ENCODE measurements at places on chromosomes 11 and 22.

DNA sequence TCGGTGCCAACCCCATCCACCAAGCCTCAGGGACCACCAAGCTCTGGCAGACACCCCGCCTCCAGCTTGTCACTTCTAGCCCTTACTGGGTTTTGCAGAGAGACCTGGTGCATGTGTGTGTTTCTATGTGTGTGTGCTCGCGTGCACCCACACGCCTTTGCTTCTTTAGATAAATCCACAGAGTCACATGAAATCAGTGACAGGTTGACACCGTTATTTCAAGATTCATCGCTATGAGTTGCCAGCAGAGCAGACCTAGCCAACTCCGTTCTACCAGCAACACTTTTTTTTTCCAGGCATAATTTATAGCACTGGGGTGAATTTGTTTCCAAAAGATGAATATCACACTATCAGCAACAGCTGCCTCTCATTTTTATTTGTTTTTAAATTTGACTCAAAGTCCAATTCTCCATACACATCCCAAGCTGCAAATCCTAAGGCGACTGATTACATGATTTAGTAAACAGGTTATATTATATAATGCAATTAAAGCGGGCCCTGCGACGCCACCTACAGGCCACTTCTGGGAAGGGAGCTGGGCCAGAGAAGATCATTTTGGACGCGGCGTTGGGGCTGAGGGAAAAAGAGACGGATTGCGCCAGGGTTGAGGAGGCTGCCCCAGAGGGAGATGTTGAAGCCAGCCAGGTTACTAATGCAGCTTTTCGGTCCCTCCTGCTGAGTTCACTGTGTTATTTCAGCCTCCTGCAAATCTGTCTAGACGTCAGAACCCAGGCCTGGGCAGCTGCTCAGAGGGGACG lies 150.5 kb downstream of the FEZ1 start:
- no peak for DNase-seq

DNA sequence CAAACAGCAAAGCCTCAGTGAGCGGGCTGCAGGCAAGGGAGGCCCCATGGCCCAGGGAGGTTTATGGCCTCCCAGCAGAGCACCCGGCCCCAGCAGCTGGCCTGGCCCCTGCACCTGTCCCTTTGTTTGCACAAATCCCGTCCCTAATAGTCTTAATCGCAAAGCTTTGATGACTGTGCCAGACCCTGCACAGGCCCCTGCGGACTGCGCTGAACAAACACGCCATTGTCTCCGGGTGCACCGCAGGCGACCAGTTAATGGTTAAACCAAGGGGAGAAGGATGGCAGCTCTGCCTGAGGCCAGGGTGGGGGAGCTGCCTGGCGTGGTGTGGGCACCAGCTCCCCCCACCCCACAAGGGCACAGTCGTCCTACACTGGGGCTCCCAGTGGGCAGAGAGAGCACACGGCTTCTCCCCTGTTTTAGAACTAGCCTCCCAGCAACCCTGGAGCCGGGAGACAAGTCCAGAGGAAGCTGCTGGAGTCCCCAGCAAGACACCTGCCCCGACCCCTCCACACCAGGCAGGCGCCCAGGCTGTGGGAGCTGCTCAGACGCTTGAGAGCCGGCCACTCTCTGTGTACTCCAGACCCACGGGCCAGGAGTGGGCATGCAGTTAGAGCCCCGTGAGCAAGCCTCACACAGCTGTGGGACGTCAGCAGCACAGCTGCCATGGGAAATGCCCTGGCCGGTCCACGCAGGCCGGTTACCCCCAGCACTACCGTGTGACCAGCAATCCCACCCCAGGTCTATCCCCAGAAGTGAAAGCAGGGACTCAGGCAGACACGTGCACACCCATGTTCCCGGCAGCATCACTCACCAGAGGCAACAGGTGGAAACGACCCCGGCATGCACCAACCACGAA lies 39.7 kb upstream of the TH start:
- no peak for DNase-seq

- DNase-seq: no peak
Observed at GRCh38 chr11:64918017-64918416, 1.0 kb upstream of the ATG2A start.

DNA sequence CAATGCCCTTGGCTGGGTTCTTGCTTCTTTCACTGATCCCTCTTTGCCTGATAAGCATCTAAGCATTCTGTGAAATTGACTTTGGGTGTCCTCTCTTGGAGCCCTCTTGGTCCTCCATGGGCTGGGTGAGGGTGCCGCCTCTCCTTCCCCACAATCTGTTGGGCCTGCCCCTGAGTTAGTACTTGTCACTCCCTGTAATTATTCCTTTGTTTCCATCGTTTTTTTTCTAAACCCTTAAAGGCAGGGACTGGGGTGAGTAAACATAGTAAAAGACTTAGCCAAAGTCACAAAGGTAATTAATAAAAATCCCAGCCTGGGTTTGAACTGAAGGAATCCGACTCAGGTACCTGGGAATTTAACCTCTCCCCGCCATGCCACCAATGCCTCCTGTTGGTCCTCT lies 188.1 kb downstream of the MYO18B start:
- DNase-seq: no peak

GRCh38 chr11:130804306-130805076 lies 111.8 kb downstream of the SNX19 start:
- DNase-seq: no peak

- DNase-seq: no peak
Observed at GRCh38 chr22:45996241-45997076, 19.5 kb upstream of the WNT7B start.

GRCh38 chr22:47176026-47176389 lies 413.6 kb downstream of the TBC1D22A start:
- no peak for DNase-seq

DNA sequence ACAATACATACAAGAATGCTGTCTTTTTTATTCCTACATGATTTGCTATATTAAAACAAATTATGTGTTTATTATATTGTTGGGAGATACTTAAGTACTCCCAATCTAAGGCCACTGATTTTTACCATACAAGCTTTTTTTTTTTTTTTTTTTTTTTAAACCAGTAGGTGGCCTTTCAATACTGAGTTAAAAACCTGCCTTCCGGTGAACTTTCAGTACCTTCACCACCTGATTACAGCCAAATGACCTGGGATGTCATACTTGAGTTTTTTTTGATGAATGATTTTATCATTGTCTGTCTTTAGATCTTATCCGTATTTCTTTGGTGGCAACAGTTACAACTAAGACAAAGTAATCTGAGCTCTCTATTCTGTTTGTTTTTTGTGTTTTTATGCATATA lies 94.0 kb upstream of the FOLH1 start:
- no peak for DNase-seq

- DNase-seq: no peak
Observed at GRCh38 chr11:123532131-123532530, 102.1 kb downstream of the GRAMD1B start.

- no peak for DNase-seq
Observed at GRCh38 chr11:6328321-6328720, 8.0 kb upstream of the CAVIN3 start.

GRCh38 chr11:3092603-3093141 lies 35.4 kb upstream of the CARS1 start:
- no peak for DNase-seq

GRCh38 chr11:21472261-21472660 lies 720.6 kb upstream of the ANO5 start:
- DNase-seq: no peak

GRCh38 chr22:41411021-41411851 lies 29.5 kb downstream of the TEF start:
- no peak for DNase-seq

DNA sequence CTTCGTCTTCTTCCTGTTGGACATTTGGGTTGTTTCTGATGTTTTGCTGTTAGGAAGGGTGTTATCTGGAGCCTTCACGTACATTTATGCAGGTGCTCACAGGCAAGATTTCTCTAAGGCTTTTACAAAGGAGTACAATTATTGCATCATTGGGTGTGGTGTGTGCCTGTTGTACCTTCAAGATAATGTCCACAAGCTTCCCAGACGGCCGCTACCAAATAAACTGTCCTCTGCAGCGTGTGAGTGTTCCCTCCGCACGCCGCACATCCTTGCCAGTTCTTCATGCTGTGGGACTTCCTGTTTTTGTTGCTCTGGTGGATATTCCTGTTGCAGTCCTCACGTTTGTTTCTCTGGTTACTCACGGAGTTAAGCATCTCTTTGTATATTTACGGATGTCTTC lies 133.3 kb downstream of the TBC1D22A start:
- no peak for DNase-seq

DNA sequence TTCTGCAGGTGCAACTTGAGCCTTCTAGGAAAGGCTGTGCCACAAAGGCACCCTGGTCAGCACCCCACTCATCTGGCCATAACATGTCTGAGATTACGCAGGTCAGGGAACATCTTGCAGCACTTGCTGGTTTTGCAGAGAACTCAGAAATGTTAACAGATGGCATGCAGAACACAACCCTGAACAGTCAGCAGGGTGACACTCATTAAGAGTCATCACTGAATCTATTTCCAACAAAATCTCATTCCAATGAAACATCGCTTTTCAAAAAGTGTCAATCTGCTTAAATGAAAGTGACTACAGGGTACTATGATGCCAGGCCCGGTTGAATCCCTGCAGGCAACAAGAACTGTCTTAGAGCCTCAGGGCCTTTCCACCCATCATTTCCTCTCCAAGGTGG lies 369.8 kb upstream of the CCDC90B start:
- no peak for DNase-seq

- no peak for DNase-seq
Observed at GRCh38 chr11:17802491-17802890, 67.9 kb downstream of the KCNC1 start.

- DNase-seq: no peak
Observed at GRCh38 chr11:9758637-9759518, 95.0 kb downstream of the SWAP70 start.

DNA sequence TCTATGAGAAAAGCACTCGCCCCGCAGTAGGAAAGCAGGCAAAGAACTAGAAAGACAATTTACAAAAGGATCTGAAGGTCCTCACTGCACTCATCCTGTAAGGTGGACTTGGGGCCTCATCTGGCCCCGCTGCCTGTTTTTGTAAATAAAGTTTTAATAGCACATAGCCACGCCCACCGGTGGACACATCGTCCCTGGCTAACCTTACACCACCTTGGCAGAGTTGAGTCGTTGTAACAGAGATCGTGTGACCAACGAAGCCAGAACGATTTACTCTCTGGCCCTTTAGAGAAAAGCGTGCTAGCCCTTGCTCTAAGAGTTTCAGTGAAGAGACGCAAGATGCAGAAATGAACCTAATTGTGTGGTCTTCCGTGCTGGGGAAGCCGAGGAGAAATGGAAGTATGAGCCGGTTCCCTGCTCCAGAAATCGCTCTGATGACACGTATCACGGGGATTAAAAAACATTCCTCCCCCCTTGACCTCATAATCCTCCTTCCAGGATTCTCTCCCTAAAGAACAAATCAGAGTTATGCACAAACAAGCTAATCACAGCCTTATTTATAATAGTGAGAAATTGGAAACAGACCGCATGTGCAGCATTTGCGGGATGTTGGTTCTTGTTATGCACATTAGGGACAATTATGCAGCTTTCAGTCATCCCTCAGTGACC lies 80.1 kb downstream of the CDKN1C start:
- DNase-seq: no peak

GRCh38 chr11:118939953-118940598 lies 14.3 kb upstream of the BCL9L start:
- DNase-seq: no peak

GRCh38 chr11:289398-289711 lies 429 bp downstream of the PGGHG start:
- DNase-seq: no peak

DNA sequence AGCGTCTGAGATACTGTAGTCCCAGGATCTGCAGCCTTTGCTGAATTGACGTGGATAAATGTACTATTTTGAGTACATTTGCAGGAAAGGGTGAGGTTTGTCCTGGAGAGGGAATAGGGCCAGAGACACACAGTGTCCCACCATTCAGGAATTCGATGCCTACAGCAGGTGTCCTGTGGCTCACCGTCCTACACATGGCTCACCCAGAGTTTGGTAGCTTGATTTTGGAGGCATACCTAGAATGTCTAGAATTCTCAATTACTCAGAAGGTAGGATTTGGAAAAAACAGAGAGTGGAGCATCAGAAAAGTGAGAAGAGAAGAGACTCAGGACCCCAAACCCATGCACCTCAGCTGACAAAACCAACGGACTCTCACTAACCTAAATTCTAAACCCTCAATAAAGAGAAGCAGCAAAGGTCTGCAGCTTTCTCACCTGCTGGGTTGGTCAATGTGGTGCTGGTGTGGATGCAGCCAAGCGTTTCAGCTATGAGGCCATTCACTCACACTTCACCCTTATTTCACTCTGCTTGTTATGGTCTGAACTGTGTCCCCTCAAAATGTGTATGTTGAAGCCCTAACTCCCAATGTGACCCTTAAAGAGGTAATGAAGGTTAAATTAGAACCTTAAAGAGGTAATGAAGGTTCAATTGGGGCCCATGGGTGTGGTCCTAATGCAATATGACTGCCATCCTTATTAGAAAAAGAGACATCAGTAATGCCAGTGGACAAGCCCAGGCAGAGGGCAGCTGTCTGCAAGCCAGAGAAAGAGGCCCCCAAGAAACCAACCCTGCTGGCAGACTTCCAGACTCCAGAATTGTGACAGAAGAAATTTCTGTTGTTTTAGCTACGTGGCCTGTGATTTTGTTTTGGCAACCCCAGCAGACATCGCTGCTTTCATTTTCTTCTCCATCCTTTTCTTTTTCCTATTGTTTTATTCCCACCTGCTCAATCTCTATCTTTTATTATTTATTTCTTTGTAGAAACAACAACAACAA lies 187.8 kb downstream of the SNX19 start:
- DNase-seq: no peak

DNA sequence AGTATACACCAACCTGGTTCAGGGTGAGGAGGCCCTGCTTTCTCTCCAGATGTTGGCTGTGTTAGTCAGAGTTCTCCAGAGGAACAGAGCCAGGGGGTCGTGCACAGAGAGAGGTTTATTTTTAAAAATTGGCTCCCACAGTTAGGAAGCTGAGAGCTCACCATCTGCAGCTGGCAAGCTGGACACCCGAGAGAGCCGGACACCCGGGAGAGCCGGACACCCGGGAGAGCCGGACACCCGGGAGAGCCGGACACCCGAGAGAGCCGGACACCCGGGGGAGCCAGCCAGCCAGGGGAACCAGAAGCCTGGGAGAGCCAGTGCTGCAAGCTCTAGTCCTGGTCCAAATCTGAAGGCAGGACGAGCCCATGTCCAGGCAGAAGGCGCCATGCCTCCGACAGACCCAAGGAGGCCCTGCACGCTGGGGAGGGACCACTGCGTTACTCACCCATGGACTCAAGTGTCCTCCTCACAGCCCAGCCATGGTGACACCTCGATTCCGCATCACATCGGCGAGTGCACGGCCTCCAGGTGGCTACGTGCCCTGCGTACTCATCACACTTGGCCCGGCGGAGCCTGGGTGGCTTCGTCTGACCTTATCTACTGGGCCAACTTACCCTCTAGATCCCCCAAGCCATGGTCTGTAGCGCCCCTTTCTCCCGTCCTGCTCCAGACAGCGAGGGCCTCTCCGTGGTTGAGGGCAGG lies 99.0 kb downstream of the BRD1 start:
- DNase-seq: no peak

GRCh38 chr22:22879675-22880155 lies 7.9 kb upstream of the IGLL5 start:
- no peak for DNase-seq

GRCh38 chr11:72702577-72703241 lies 28.5 kb upstream of the PDE2A start:
- no peak for DNase-seq

GRCh38 chr22:47032956-47033647 lies 270.7 kb downstream of the TBC1D22A start:
- DNase-seq: no peak

GRCh38 chr11:78809931-78810541 lies 235.4 kb upstream of the NARS2 start:
- no peak for DNase-seq
